BJ (cell line): ENCODE measurements at places on chromosomes 5 and 9. TPM values are rescaled to one million over a fixed set of nuclear protein-coding genes. Genes with fewer than 3 reads are reported as not detected.

DNA sequence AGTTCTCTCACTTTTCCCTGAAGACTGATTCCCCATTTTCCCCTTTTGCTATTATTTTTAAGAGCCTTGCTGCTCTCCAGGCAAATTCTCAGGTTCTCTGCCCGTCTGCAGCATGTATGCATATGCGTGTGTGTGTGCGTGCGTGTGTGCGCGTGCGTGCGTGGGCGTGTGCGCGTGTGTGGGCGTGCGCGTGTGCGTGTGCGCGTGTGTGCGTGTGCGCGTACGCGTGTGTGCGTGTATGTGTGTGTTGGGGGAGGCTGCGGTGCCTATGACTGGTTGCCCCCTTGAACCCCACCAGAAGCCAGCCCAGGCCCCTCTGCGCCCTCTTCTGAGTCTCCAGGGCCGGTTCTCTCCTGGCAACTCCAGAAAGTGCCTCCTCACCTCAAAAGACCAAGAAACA is 987 bp upstream of the FOXI1 start:
- no peak for DNase-seq

DNA sequence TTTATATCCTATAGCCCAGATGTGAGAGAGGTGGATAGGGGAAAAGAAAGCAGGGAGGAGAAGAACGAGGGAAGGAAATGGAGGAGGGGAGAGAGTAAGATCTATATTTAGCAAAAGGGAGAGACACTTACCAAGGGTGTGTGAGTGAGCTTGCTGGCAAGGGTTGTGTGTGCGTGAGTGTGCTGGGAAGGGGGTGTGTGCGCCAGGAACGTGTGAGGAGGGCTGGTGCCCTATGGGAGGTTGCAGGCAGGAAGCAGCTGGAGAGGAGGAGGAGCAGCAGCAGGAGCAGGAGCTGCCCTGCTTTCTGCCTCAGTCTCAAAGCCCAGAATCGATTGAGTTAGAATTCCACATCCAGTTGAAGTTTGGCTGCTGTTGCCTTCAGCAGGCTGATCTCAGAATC is 148.3 kb upstream of the RUSC2 start:
- DNase-seq: peak; percentile 59

- DNase-seq: no peak
These were observed 126.4 kb upstream of the PRLR start for GRCh38 chr5:35356725-35357124.

CRB2 gene
- not detected in 2 replicates for polyA plus RNA-seq

FAM221B gene
- not detected in 2 replicates for polyA plus RNA-seq

TICAM2 gene
- polyA plus RNA-seq: 1.2 and 1.4 TPM in 2 replicates

GRCh38 chr5:40689438-40689837 is 9.7 kb downstream of the PTGER4 start:
- peak; percentile 84 for DNase-seq

- no peak for DNase-seq
These were observed 6.7 kb downstream of the DBH start for GRCh38 chr9:133642708-133643361.

GRCh38 chr5:160081495-160081894 is 37.8 kb downstream of the PWWP2A start:
- DNase-seq: no peak

DNA sequence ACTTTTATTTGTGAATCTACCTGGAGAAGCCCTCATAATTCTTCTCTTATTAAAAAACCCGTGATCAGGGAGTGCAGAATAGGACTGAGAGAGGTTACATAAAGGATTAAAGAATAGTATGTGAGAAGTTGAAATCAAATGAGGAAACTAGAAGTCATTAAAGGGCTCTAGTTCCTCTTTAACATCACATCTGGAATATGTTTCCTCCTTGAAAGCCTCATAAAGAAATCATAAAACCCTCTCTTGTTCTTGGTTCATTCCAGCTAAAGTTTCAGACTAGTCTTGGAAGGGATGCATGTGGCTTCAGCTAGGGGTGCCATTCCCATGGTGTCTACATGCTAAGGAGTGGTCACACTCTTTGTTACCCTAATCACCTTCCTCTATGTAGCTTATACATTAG is 5.7 kb upstream of the C5orf46 start:
- DNase-seq: no peak

- no peak for DNase-seq
These were observed 331.3 kb upstream of the KIF2A start for GRCh38 chr5:61974680-61975079.

- DNase-seq: peak; percentile 55
These were observed 194.8 kb upstream of the SLC30A5 start for GRCh38 chr5:68898951-68899471.

DNA sequence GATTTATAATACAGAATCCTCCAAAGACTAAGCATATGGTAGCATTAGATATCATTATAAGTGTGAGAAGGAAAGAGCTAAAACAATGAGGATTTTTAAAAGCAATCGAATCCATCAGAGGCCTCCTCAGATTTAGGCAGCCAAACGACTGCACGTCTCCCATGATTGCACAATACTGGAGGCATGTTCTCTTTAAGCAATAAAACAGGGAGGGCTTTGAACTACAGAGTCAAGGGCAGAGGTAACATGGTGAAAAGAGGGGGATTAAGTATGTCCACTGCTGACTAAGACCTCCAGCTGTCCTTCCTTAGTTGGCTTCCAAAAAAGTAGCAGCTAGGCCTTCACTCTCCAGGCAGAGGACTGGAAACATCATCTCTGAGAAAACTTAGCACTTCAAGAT is 298.7 kb upstream of the RGMB start:
- no peak for DNase-seq

- no peak for DNase-seq
These were observed 77.6 kb downstream of the ADAMTS2 start for GRCh38 chr5:179267671-179268083.

GPR150 gene
- 0.18 and 0.25 TPM in 2 replicates for polyA plus RNA-seq

IFNK gene
- polyA plus RNA-seq: not detected in 2 replicates
